Transverse colon (tissue), 4 donors: ENCODE measurements at places on chromosomes 2 and 18. TPM values are rescaled to one million over a fixed set of nuclear protein-coding genes. Genes with fewer than 3 reads are reported as not detected.
A peak's percentile ranks its signal among the peaks of the same experiment; 100 is the strongest.

- H3K4me3 ChIP-seq: no peak overlapping the region
- peaks cover 20% of the 10 kb centered on the region for H3K4me1 ChIP-seq
- H3K27ac ChIP-seq: peak overlapping the region; percentile 66
Observed at GRCh38 chr18:48142353-48142752, 211.9 kb upstream of the SMAD2 start.

CD8A gene
- 33.3 TPM for total RNA-seq

DNA sequence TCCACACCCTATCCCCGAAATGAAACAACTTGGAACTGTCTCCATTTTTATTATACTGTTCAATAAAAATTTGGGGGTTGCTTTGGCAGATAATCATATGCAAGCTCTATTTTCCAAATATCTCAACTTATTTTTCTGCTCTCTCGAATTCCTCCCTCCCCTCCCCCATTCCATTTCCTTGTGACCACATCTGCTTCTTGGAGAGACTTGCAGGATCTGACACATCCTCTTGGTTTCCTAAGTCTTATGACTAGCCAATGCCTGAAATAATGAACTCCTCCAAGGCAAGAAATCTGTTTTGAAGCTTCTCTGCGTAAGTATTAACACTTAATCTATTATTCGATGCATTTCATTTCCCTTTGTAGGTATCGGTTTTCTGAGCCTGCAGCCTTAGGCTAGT, 16.1 kb downstream of the TGIF1 start:
- DNase-seq: no peak
- H3K4me1 ChIP-seq: peaks cover 13% of the 10 kb centered on the region
- no peak overlapping the region for H3K27ac ChIP-seq
- H3K27me3 ChIP-seq: no peaks in the 10 kb centered on the region

CRYGD gene
- total RNA-seq: not detected

- no peaks in the 10 kb centered on the region for H3K36me3 ChIP-seq
- no peaks in the 10 kb centered on the region for H3K4me1 ChIP-seq
- DNase-seq: peak; percentile 3
- no peak overlapping the region for H3K4me3 ChIP-seq
Observed at GRCh38 chr18:79765491-79766245, 32.1 kb upstream of the KCNG2 start.

- H3K27ac ChIP-seq: no peak overlapping the region
- no peaks in the 10 kb centered on the region for H3K27me3 ChIP-seq
- H3K4me3 ChIP-seq: no peak overlapping the region
Observed at GRCh38 chr18:37956902-37957301, 391.3 kb upstream of the CELF4 start.

DNA sequence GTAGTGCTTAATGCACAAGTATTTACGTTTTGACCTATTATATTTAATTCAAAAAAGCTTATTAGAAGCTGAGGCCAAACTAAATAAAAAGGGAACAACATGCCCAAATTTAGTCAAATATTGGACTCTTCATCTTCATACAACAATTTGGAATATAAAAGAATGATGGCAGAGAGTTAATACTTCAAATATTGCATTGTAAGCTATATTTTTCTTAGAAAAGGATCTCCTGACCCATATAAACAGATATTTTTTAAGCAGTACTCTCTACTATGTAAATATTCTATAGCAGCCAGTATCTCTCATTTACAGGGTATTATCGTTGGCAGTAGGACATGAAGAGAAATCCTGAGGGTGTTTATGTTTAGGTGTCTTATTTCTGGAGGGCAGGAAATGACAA, 531.2 kb downstream of the NYAP2 start:
- DNase-seq: no peak
- H3K27me3 ChIP-seq: no peaks in the 10 kb centered on the region
- H3K4me1 ChIP-seq: no peaks in the 10 kb centered on the region

GDF7 gene
- 0.20 TPM for total RNA-seq

- peaks cover 4% of the 10 kb centered on the region for H3K36me3 ChIP-seq
- no peak for DNase-seq
- no peak overlapping the region for H3K27ac ChIP-seq
- H3K27me3 ChIP-seq: no peaks in the 10 kb centered on the region
Observed at GRCh38 chr2:36539631-36540030, 58.3 kb downstream of the FEZ2 start.

SERPINE2 gene
- 37.4 TPM for total RNA-seq

GRCh38 chr18:49094136-49094535, 143.4 kb upstream of the SMAD7 start:
- H3K4me3 ChIP-seq: no peak overlapping the region
- no peak for DNase-seq
- H3K27me3 ChIP-seq: no peaks in the 10 kb centered on the region
- H3K27ac ChIP-seq: no peak overlapping the region

CD302 gene
- total RNA-seq: 19.1 TPM

- H3K36me3 ChIP-seq: no peaks in the 10 kb centered on the region
- H3K4me1 ChIP-seq: peaks cover 8% of the 10 kb centered on the region
- H3K4me3 ChIP-seq: peak overlapping the region; percentile 83
- H3K27me3 ChIP-seq: no peaks in the 10 kb centered on the region
- peak; percentile 47 for DNase-seq
- peak overlapping the region; percentile 86 for H3K27ac ChIP-seq
Observed at GRCh38 chr18:62187543-62188510, 772 bp downstream of the RELCH start.

GRCh38 chr18:30280861-30281470, 761.6 kb downstream of the DSC3 start:
- H3K4me1 ChIP-seq: no peaks in the 10 kb centered on the region
- no peaks in the 10 kb centered on the region for H3K36me3 ChIP-seq
- H3K27ac ChIP-seq: no peak overlapping the region
- no peak for DNase-seq
- no peaks in the 10 kb centered on the region for H3K27me3 ChIP-seq
- no peak overlapping the region for H3K4me3 ChIP-seq

ASB18 gene
- total RNA-seq: not detected

DNA sequence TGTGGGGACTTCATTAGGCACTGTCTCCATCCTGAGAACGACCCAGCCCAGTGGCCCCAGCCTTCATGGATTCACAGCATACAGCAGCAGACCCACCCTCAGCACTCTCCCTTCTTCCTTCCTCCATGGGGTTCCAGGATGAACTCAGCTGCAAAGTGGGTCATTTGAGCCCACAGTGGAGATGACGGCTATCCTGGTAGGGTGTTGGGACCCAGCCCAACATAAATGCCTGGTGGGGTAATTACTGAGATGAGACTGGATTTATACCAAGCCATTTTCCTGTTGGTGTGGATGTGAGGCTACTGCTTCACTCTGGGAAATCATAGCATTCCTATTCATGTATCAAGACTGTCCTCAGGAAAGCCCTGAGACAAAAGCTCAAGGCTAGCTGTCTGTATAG, 536.7 kb upstream of the TNP1 start:
- H3K27ac ChIP-seq: peak overlapping the region; percentile 41
- DNase-seq: no peak
- peaks cover 4% of the 10 kb centered on the region for H3K4me1 ChIP-seq
- H3K27me3 ChIP-seq: no peaks in the 10 kb centered on the region
- no peak overlapping the region for H3K4me3 ChIP-seq

LYPD6 gene
- total RNA-seq: 3.0 TPM

- no peak for DNase-seq
- peaks cover 13% of the 10 kb centered on the region for H3K4me1 ChIP-seq
- no peaks in the 10 kb centered on the region for H3K36me3 ChIP-seq
- H3K27ac ChIP-seq: no peak overlapping the region
Observed at GRCh38 chr2:187915810-187916209, 361.6 kb upstream of the TFPI start.

- H3K4me1 ChIP-seq: no peaks in the 10 kb centered on the region
- H3K27me3 ChIP-seq: no peaks in the 10 kb centered on the region
- H3K4me3 ChIP-seq: no peak overlapping the region
- no peaks in the 10 kb centered on the region for H3K36me3 ChIP-seq
- DNase-seq: no peak
- no peak overlapping the region for H3K27ac ChIP-seq
Observed at GRCh38 chr18:66254121-66254520, 349.8 kb downstream of the CDH19 start.

GRCh38 chr2:221629468-221629867, 57.4 kb upstream of the EPHA4 start:
- H3K4me3 ChIP-seq: no peak overlapping the region
- H3K27ac ChIP-seq: no peak overlapping the region
- no peak for DNase-seq
- no peaks in the 10 kb centered on the region for H3K27me3 ChIP-seq
- no peaks in the 10 kb centered on the region for H3K4me1 ChIP-seq

CNGA3 gene
- total RNA-seq: 1.6 TPM

TBR1 gene
- not detected for total RNA-seq

MAPK4 gene
- 2.9 TPM for total RNA-seq

EGR4 gene
- not detected for total RNA-seq

GRCh38 chr18:55401638-55402191, 186.3 kb downstream of the TCF4 start:
- DNase-seq: no peak
- no peaks in the 10 kb centered on the region for H3K36me3 ChIP-seq

DARS1 gene
- total RNA-seq: 40.6 TPM
